Stimulated activated naive CD4-positive, alpha-beta T cell (primary cell): ENCODE measurements at places on chromosomes 4 and X.

GRCh38 chrX:31836479-31836878 is 764.6 kb upstream of the FTHL17 start:
- DNase-seq, result no peak

- DNase-seq, result peak; percentile 61
Measured at GRCh38 chr4:142405021-142405694, 440.9 kb downstream of the INPP4B start.

DNA sequence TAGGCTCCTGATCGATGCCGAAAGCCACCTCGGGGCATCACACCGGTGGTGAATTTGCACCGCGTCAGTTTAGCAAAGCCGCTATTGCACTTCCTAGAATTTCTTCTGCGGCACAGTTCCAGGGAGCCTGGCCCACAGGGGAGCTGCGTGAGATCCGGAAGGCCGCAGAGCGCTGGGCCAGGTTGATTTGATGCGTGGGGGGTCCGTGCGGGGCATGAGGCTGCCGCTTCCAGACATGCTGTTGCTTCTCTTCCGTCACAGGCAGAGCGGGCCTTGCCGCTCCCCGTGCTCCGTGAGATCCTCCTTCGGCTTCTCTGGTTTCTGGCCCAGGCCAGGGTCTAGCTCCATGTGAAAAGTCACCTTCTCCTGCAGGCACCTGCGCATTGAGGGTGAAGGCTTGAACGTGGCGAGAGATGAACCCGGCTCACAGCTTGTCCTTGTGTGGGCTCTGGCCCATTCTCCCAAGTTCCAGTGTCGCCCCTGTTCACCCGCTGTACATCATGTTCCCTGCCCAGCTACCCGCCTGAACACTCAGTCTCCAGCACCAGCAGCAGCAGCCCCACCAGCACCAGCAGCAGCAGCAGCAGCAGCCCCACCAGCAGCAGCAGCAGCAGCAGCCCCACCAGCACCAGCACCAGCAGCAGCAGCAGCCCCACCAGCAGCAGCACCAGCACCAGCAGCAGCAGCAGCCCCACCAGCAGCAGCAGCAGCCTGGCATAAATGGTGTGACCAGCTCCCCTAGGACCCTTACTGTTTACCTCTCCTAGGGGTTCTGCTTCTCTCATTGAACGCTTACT is 131.2 kb downstream of the TRIML1 start:
- DNase-seq, result no peak

DNA sequence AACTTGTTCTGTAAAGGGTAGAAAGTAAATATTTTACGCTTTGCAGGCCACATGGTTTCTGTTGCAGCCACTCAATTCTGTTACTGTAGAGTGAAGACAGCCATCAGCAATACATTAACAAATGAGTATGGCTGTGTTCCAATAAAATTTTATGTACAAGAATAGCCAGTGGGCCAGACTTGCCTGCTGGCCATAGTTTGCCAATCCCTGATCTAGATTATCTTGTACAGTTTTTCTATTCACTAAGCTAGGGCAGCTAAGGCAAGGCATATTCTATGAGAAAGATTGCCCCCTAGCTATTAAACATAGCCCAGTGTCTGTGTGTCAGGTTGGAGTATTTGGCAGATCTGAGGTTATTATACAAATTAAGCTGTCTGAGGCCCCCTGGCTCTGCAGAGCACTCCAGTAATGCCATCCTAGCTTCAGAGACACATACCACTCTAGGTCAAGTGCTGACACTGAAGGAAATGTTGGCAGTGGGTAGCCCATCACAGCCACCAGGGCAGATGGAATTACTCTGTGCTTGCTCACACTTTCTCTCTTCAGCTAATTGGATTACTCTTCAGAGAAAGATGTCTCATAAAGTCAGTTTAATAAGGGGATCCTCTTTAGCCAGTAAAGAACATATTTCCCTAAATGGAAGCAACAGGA is 40.7 kb downstream of the MTTP start:
- DNase-seq, result no peak

DNA sequence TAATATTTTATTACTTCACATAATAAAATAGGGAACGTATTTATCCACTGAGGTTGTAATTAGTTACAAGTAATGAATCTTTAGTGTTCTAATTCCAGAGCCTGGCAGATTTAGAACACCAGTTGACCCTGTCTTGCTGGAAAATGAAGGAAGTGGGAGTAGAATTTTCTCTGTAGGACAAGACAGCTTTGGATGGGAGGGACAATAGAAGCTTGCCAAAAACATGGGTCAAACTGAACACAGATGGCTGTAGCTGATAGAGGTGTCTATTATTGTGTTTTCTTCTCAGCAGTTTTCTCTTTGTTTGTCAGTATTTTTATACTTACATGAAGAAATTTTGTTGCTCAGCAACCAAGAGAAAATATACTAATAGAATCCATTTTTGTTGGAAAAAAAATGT is 20.2 kb downstream of the FAT4 start:
- no peak for DNase-seq
